ENCODE measurements at places on chromosomes 11 and 22.

GRCh38 chr11:102583141-102583873 lies 41.8 kb downstream of the MMP20 start:
- no peak for DNase-seq

GRCh38 chr11:126277780-126278179 lies 5.1 kb upstream of the TIRAP start:
- no peak for DNase-seq

DNA sequence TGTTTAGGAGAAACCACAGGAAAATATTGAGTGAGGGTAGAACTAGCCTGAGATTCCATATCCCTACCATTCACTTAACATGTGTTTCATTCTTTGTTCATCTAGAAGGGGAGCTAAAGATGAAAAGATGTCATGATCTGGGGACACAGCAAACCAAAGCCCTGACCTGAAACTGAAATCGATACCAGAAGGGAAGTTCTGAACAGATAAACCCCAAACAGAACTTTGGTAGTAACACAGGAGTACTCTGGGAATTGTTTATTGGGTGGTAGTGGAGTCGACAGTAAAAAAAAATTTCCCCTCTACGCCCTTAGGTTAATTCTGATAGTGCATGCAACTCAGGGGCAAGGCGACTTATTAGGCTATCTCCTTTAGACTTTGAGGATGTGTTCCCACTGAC lies 27.2 kb downstream of the OR2AT4 start:
- DNase-seq = no peak

DNA sequence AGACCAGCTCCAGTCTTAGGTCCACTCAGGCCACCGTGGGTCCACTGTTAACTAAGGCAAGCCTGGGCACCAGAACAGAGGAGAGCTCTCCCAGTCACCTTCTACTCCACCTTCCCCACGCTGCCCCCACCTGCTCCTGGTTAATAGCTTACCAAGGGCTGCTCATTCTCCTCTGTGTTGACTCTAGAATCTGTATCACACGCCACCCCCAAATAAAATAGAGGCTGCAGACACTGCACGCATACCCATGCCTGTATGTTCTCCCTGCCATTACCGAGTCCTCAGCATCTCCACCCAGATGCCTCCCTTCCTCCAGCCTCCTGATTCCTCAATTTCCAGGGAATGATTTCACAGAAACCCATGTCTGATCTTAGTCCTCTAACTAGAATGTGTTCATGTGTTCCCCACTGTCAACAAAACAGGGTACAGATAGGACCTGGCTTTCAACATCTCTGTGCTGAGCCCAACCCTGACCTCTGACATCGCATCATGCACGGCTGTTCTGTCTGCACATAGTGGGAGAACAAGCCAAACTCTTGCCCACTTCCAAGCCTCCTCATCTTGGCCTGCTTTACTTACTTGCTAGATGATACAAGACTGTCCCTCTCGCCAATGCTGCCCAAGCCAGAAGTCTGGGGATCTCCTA lies 49.8 kb downstream of the SMCO4 start:
- no peak for DNase-seq

DNA sequence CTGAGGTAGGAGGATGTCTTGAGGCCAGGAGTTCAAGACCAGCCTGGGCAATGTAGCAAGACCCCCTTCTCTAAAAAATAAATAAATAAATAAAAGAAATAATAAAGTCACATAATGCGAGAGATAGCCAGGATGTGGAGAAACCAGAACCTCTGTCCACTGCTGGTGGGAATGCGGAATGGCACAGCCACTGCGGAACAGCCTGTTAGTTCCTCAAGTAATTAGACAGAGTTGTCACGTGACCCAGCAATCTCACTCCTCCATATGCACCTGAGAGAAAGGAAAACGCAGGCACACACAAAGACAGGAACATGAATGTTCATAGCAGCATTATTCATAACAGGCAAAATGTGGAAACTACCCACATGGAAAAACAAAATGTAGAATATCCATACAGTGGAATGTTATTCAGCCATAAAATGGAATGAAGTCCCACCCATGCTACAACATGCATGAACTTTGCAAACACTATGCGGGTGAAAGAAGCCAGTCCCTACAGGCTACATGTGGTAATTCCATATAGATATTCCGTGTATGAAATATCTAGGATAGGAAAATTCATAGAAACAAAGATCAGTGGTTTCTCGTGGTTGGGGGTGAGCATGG lies 27.4 kb downstream of the LIF start:
- no peak for DNase-seq

- no peak for DNase-seq
Measured at GRCh38 chr22:44464000-44464399, 34.0 kb downstream of the RTL6 start.

DNA sequence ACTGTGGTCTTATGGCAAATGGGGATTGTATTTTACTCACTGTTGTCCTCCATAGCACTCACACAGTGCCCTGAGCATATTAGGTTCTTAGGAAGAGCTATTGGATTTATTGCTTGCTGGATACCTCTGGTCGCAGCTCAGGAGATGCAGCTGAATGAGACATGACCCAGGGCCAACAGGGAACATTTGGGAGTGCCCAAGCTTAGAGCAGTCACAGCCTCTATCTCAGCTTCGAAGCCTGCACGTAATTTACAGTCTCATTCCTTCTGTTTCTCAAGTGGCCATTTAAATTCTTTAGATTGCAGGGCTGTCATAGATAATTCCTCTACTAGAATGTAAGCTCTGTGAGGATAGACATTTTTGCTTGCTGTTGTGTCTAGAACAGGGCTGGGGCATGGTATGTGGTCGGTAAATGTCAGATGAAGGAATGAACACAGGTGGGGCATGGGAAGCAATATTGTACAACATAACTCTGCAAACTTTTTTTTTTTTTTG lies 192.8 kb downstream of the GRIK4 start:
- no peak for DNase-seq

- no peak for DNase-seq
Measured at GRCh38 chr11:47912843-47913437, 64.8 kb upstream of the NUP160 start.

DNA sequence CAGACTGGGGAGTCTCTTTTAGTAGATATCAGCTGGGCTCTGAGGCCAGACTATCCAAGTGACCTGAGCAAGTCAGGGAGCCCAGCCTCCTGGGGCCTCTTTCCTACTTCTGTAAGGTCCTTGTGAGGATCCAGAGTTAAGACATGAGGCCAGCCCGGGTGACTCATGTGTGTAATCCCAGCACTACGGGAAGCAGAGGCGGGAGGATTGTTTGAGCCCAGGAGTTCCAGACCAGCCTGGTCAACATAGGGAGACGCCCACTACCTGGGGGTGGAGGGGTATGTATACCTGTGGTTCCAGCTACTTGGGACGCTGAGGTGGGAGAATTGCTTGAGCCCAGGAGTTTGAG lies 36.9 kb upstream of the POLA2 start:
- DNase-seq = no peak

GRCh38 chr11:130778705-130779104 lies 137.6 kb downstream of the SNX19 start:
- DNase-seq = no peak

DNA sequence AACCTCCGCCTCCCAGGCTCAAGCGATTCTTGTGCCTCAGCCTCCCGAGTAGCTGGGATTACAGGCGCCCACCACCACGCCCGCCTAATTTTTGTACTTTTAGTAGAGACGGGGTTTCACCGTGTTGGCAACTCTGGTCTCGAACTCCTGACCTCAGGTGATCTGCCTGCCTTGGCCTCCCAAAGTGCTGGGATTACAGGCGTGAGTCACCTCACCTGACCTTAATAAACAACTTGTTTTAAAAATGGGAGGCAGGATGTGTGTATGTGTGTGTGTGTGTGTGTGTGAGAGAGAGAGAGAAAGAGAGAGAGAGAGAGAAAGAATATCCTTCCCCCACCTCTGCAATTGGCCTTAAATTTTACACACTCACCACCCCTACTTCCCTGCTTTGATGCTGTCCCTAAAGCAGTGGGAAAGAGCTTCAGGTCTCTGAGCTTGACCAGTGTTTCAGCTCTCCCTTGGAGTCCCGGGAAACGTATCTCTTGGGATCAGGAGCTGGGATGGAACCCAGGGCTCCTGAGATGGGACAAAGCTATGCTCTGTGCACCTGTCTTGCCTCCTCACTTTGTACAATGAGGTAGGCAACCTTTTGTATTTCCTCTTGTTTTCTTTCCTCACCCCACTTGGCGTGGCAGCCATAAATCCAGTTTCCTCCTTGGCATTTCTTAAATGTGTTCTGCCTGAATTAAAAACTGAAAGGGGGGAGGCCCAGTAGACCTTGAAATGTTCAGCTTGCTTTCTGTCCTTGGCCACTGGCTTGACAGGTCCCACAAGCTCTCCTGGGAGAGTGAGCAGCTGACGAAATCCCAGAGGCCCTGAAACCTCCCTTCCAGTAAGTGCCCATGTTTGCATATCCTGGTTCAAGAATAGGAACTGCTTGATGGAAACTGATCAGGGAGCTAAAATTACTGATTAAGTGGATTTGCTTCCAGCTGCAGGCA lies 17.8 kb upstream of the XBP1 start:
- DNase-seq = no peak

GRCh38 chr11:70597751-70598625 lies 199.7 kb downstream of the CTTN start:
- no peak for DNase-seq

GRCh38 chr11:15127341-15127740 lies 12.6 kb downstream of the INSC start:
- DNase-seq = no peak

DNA sequence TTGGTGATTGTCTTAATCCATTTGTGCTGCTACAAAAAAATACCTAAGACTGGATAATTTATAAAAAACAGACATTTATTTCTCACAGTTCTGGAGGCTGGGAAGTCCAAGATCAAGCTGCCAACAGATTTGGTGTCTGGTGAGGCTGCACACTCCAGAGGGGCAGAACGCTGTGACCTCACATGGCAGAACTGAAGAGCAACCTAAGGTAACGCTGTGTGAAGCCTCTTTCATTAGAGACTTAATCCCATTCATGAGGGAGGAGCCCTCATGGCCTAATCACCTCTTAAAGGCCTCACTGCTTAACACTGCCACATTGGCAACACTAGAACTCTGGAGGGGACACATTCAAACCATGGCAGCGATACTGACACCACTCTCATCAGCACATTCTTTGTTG lies 42.7 kb upstream of the BIRC3 start:
- no peak for DNase-seq

- no peak for DNase-seq
Measured at GRCh38 chr11:68878022-68878421, 25.6 kb downstream of the MRPL21 start.

GRCh38 chr22:30265823-30266444 lies 717 bp downstream of the OSM start:
- DNase-seq = peak; percentile 77

- DNase-seq = no peak
Measured at GRCh38 chr11:117095284-117096161, 2.7 kb downstream of the SIK3 start.

DNA sequence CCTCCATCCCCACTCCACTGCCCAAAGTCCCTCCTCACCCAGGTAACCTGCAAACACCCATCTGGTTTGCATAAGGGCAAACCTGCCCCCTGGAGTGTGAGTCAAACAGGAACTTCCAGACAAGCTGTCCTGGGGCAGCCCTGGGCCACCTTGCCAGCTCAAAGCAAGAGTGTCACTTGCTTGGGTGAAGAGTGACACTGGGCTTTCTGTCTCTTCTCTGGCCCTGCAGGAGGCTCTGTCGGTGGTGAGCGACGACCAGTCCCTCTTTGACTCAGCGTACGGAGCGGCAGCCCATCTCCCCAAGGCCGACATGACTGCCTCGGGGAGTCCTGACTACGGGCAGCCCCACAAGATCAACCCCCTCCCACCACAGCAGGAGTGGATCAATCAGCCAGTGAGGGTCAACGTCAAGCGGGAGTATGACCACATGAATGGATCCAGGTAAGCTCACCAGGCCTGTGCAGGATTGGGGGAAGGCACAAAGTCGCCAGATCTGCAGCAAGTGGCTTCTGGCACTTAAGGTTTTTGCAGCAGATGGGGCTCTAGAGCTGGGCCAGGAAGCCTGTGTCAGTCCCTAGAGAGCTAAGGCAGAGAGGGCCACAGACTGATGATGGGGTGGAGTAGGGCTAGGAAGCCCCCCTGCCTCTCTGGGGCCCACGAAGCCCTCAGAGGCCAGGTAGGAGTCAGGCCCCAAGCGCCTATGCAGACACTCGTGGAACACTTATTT lies 64.2 kb downstream of the FLI1 start:
- DNase-seq = peak; percentile 48

- no peak for DNase-seq
Measured at GRCh38 chr11:76361374-76361773, 19.6 kb downstream of the THAP12 start.

DNA sequence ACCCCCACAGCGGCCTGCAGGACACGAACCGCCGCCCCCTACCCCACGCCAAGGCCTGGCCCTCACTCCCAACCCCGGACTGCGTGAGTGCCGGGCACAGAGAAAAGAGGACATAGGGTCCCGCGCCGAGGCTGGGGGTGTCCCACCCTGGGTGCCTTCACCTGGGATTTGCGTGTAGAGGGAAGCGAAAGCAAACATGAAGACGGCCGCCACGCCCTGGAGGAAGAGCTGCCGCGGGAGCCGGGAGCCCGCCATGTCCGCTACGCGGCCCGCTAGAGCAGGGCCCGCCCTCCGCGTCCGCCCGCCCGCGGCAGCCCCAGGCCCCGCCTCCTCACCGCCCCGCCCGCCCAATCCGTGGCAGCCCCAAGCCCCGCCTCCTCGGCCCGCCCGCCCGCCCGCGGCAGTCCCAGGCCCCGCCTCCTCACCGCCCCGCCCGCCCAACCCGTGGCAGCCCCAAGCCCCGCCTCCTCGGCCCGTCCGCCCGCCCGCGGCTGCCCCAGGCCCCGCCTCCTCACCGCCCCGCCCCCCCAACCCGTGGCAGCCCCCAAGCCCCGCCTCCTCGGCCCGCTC lies at the start of gene LMF2:
LMF2 (minus strand) TSS at position 282 of the 570 bp plus-strand sequence; CDS start at position 255, 27 bp downstream.
- DNase-seq = peak; percentile 94

GRCh38 chr11:94088906-94089305 lies 39.7 kb upstream of the PANX1 start:
- DNase-seq = no peak

DNA sequence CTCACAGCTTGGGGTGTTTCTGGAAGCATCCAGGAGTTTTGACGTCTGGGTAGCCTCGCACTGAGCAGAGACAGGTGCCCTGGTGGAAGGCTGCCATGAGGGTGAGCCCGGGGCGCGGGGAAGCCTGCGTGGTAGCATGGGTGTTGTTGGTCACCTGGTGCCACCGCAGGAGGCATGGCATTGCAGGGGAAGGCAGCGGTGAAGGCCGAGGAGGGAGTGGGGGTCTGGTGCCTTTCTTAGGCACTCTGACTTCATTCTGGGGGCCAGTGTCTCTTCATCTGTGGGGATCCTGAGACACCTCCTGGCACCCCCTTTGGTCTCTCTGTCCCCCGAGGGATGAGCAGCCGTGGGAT lies 271.2 kb downstream of the TBC1D22A start:
- no peak for DNase-seq
